Activated gamma-delta T cell (primary cell): ENCODE measurements at places on chromosomes 6 and 20.

- DNase-seq, result no peak
Observed at GRCh38 chr6:112475083-112475482, 128.0 kb downstream of the RFPL4B start.

- DNase-seq, result no peak
Observed at GRCh38 chr6:52087498-52087999, at the start of gene PKHD1. TSS of gene PKHD1 (minus strand) at chr6:52087613. CDS start at chr6:52084933, 2,680 bp downstream.

DNA sequence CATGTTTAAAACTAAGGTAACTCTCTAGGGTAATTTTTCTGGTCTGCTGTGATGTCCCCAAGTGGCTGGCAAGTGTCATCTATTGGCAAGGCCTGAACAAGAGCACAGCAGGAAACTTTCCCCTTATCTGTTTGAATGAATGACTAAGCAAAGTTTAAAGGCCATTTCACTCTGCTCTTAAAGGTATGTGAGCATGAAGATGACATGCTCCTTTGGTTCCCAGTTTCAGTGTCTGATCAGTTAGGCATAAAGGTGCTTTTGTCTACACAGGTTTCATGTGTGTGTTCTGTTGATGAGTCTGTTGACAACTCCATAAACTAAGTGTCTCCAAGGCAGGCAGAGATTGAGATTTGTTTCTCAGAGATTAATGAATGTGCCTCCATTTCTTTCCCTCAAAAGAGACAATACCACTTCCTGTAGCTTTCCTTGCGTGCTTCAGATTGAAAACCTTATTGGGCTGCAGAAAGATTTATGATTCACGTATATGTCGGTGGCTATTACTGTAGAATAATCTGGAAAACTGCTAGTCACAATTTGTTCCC is 83.9 kb downstream of the MAP3K7 start:
- no peak for DNase-seq

DNA sequence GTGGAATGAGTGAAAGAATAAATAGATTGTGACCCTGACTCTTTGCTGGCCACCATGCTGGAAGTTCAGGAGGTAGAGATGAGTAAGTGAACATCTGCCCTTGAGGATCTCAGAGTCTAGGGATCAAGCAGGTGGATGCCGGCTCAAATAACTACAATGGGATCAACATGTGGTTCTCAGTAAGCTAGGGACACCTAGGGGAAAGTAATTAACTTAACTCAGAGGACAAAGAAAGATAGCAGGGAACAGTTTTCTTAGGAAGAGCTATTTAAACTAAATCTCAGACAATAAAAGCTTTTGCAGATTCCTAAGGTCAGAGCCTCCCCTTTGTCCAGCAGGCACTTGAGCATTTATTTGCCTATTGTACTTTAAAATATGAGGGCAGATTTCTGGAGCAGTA is 29.1 kb downstream of the SLC13A3 start:
- DNase-seq, result no peak

DNA sequence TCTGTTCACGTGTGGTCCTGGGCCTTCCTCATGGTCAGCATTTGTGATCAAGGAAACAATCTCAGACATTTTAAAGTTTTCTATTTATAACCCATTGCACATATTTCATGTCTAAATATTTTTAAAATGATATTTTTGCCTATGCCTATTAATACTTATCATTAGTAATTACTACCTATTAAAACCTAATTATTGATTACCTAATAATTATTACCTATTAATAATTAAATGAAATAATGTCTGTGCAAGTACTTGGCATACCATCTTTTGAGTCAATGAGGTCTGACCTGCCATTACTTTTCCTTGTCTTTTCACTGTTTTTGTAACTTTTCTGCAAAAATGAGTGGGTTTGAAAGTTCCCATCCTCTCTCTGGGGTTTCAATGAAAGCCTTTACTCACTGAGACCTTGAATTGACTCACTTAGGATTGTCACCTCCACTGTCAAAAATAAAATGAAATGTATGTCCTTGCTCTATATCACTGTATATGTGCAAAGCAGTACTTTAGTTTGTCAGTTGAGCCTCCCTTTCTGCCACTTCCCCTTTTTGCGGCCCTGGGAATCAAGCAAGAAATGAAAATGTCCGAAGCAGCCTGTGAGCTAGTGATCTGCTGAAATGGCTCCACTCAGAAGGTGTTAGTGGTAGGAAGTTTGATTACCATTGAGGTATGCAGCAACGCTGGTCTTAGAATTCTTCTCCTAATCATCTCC is 87.8 kb downstream of the L3MBTL3 start:
- DNase-seq, result no peak

DNA sequence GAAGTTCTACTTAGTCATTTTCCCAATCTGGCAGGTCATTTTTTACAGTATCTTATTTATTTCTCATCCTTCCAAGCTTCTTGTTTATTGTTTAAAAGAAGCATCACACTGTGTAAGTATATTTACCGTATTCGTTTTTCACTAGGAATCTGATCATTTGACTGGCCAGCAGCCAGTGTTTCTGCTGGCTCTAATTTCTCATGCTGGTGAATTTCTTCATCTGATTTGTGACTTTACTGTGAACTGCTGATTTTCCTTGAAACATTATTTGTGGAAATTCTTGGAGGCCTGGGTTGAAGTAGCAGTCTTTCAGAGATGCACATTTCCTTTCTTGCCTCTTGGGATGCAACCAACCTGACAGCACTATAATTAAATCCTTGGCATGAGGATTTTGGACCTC is 65.9 kb downstream of the PREP start:
- DNase-seq, result no peak

DNA sequence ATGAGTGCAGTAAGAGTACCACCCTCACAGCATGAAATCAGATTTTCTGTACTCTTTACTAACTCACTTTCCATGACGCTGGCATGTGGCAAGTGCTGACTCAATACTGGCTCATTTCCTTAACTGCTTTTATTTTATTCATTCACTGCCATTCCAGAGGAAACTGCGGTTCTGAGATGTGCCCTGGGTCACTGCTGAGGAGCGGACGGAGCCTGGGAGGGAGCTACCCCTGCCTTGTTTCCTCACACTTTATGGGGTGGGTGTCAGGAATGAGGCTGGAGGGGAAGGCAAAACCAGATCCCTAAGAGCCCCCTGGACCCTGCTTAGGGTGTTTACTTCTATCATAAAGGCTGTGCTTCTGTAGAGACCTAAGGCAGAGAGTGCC is 14.4 kb downstream of the NT5E start:
- DNase-seq, result no peak

GRCh38 chr6:160929831-160930230 is 61.7 kb upstream of the MAP3K4 start:
- no peak for DNase-seq

DNA sequence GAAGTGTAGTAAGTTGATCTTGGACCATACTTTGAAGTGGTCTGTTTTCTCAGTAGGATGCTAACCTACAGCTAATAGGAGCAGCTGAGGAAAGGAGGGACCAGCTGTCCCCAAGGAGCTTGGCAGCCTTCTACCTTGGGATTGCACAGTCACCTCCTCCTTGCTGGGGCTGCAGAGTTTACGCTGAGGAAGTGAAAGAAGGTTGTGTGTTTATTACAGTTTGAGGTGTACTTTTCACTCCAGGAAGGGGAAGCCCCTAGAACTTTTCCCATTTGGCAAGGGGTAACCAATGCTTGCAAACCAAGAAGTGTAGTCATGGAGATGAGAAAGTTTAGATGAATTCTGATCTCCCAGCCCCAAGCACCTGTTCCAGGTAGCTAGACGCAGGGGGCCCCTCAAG is 58.8 kb downstream of the BMP6 start:
- DNase-seq, result no peak

DNA sequence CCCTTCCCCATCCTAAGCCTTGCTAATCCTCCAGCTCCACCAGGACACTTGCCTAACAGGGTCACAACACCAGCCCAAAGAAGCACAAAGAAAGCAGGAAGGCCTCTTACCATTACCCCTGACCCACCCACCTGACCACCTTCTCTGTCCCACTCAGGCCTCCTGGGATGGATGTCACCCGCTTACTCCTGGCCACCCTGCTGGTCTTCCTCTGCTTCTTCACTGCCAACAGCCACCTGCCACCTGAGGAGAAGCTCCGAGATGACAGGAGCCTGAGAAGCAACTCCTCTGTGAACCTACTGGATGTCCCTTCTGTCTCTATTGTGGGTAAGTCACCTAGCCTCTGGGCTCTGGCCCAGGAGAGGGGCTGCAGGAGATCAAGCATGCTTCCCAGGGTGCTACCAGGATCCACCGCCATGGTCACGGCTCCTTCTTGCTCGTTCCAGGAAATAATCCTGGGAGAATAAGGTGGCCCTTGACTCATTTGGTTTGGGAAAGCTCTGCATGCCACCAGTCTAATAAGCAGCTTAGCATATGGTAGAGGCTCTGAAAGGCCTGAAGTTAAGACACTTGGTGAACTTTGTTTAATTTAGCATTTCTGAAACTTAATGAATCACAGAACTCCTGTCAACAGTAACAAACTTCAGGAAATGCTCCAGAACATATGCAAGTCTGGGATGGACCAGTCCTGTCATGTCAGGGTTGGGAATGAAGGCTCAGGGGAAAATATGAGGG is 19.2 kb downstream of the ASIP start:
- no peak for DNase-seq

DNA sequence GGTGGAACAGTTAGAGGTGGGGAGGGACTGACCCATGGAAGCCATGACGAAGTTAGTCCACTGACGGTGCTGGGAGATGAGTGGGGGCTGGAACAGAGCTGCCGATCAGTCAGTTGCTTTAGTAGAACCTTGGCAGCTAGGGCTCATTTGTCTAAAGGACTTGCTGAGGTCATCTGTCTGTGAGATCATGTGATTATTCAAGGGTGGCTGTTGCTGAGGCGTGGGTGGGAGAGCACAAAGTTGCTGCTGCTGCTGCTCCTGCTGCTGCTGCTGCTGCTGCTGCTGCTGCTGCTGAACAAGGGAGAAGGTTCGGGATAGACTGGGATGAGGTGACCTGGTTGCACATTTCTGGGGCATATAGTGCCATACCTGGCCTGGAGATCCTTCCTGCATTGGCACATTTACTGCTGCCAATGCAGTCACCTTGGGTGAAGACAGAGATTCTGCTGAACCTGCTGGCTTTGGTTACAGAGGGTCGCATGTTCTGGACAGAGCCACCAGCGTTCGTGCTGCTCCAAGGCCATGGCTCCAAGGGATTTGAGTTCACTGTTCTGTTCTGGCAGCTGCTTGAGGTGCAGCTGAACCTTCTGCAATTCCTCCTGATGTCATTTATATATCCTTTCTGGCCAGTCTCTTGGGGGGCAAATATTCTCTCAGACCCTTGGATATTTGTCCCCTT is 840.5 kb downstream of the HACE1 start:
- DNase-seq, result no peak

DNA sequence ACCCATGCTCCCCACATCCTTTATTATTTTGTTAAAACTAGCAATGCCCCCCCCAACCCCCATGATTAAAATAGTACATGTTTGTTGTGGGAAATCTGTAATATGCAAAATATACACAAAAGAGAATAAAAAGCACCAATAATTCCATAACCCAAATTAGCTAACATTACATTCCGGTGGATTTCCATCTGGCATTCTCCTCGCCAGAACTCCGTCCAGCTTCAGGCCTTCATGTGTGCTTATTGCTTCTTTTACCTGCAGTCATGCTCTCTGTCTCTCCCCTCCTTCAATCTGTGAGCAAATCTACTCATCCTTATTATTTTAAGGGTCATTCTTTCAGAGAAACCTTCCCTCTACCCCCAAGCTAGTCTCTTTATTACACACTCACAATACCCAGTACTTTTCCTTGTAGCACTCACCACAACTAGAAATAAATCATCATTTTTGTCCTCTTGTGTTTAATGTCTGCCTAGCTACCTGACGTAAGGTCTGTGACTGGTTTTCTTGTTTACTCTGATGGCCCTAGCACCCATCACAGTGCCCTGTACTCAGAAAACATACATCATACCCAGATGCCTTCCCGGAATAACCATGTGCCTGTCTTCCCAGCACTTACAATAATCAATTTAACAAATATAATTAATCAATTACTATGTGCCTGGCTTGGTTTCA is 25.6 kb upstream of the IER3 start:
- no peak for DNase-seq

DNA sequence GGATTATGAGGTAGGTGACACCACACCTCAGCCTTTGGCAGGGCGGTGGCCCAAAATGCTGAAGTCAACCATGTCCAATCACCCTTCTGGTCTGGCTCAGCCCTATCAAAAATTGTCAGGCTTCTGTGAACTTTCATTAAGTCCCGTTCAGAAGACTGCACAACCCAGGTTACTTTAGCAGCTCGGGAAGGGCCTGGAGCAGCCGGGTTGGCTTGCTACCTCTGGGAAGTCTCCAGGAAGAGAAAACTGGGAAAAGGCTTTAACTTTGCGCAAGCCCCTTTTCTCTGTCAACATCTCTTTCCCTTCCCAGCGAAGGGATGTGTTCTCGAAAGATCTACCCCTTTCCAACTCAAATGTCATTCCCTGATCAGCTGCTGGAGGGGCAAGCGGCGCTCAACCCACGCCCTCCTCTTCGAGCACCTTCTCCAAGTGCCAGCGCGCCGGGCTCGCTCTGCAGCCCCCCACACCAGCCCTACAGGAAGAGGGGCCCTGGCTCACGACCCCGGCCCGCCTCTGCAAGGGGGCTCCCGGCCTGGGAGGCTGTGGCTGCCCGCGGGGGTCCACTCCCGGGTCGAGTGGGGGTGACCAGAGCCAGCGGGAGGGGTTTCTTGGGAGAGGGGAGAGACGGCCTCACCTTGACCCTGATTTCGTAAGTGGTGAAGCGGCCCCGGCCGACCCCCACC is 573 bp downstream of the SNX3 start:
- no peak for DNase-seq

DNA sequence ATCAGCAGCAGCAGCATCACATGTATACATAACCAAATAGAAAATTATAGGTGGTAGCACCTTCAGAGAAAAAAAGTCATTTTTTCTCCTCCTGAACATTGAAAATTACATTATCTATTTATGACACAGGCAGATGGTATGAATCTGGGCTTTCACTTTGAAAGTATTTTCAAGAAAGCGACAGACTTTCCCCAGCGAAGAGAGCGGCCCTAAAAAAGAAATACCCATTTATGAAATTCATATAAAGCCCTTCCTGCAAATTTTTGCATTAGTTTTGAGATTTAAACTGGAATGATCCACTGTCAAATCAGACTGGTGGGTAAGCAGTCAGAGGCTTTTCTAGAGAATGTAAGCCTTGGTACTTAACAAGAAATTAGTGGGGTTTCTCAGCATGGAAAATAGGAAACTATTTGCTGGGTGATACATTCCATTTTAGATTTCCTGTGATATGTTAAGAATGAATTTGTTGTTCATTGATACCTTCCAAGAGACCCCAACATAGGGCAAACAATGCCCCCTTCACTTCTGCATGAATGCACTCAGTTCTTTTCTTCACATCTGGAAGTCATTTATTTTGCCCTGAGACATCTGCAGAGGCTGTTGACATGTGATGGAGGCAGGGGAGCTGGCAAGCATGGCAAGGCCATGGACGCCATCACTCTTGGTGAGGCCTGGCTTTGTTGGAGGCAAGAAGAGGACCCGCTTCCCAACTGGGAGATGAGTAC is 147.0 kb downstream of the LINC00237 start:
- no peak for DNase-seq

GRCh38 chr6:101534821-101535220 is 141.3 kb downstream of the GRIK2 start:
- DNase-seq, result no peak

- no peak for DNase-seq
Observed at GRCh38 chr6:27321901-27322300, 9.8 kb upstream of the POM121L2 start.

GRCh38 chr6:167141667-167142432 is 15.9 kb downstream of the GPR31 start:
- DNase-seq, result no peak
